ENCODE measurements at places on chromosomes 11 and 22. TPM values are rescaled to one million over a fixed set of nuclear protein-coding genes. Genes with fewer than 3 reads are reported as not detected.

TESMIN gene
- total RNA-seq = 6.4 TPM

TMEM86A gene
- 4.8 TPM for total RNA-seq

DNA sequence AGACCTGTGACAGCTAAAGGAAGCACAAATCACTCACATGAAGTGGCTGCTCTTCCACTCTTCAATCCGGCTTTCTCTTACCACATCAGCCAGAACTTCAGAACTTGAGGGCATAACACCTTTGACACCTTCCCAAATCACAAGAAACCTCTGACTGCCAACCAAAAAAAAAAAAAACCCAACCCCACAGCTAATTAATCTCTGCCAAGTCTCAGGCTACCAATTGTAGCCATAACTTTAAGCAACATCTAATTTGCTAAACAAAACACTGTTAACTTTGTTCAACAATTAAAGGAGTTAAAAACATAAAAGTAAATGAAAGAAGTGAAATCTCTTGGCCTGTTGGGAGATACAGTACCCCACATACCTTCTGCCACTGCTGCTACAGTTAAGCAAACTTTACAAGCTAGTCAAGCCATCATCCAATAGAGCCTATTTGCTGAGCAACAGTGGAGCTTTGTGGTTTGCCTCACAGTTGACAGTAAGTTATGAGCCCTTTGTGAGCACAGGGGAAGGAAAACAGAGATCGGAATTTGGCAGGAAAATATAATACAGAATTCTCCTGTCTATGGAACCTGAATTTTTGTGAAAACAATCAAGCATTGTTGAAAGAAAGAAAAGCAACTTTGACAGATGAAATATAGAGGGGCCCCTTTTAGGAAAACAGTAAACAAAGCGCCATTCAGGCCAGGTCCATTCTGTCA lies at the start of gene SOX6:
Gene SOX6 (minus strand): TSS at position 490 of the 704 bp plus-strand sequence. CDS start 15,298 bp downstream, outside the sequence.
- H3K4me1 ChIP-seq = no peaks in the 10 kb centered on the region
- H3K4me3 ChIP-seq = no peak within 1 kb of the TSS
- no peak within 1 kb of the TSS for H3K27ac ChIP-seq
- no peak for DNase-seq
- no peaks in the 10 kb centered on the region for H3K27me3 ChIP-seq

- no peaks in the 10 kb centered on the region for H3K36me3 ChIP-seq
- DNase-seq = no peak
- H3K27ac ChIP-seq = no peak overlapping the region
These were observed 34.1 kb upstream of the GLYATL1 start for GRCh38 chr11:58905011-58905720.

SLC25A18 gene
- not detected for total RNA-seq

DNA sequence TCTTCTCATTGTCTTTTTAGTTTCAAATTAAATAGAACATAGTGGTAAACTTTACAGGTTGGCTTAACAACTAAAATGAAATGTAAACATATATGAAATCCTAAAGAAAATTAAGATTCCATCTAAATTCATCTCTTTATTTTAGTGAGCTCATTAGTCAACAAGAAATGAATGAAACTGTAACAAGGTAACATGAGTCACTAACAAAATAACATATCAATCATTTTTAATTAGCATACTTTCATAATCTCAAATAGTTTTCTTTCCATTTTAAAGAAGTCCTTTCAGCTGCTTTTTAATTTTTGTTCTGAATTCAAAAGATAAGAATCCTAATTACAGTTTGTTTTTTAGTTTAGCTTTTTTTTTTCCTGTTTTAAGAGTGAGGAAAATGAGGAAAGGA lies 688.6 kb upstream of the TENM4 start:
- no peaks in the 10 kb centered on the region for H3K36me3 ChIP-seq
- H3K4me3 ChIP-seq = no peak overlapping the region
- H3K27me3 ChIP-seq = no peaks in the 10 kb centered on the region
- no peaks in the 10 kb centered on the region for H3K4me1 ChIP-seq
- DNase-seq = no peak
- H3K27ac ChIP-seq = no peak overlapping the region

- no peaks in the 10 kb centered on the region for H3K36me3 ChIP-seq
- peaks cover 6% of the 10 kb centered on the region for H3K27me3 ChIP-seq
- H3K4me3 ChIP-seq = no peak overlapping the region
- H3K27ac ChIP-seq = no peak overlapping the region
These were observed 113.0 kb downstream of the ME3 start for GRCh38 chr11:86559311-86559945.

DNA sequence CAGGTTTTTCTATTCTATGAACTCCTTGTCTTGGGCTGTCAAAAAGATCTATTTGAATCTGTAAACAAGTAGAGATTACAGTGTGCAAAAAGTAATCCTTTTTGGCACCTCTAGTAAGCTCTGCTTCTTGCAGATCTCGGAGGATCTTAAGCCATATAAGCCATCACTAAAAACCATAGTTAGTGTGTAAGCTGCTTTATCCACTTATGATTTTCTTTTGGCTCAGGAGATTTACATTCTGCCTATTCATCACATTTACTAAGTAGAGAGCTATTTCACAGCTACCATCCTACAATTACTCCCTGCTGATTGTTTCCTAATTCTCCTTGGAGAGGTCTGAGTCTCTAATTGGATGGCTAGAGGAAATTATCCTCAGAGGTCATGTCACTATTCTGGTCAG lies 385.7 kb downstream of the AASDHPPT start:
- H3K36me3 ChIP-seq = no peaks in the 10 kb centered on the region
- H3K27me3 ChIP-seq = no peaks in the 10 kb centered on the region

DNA sequence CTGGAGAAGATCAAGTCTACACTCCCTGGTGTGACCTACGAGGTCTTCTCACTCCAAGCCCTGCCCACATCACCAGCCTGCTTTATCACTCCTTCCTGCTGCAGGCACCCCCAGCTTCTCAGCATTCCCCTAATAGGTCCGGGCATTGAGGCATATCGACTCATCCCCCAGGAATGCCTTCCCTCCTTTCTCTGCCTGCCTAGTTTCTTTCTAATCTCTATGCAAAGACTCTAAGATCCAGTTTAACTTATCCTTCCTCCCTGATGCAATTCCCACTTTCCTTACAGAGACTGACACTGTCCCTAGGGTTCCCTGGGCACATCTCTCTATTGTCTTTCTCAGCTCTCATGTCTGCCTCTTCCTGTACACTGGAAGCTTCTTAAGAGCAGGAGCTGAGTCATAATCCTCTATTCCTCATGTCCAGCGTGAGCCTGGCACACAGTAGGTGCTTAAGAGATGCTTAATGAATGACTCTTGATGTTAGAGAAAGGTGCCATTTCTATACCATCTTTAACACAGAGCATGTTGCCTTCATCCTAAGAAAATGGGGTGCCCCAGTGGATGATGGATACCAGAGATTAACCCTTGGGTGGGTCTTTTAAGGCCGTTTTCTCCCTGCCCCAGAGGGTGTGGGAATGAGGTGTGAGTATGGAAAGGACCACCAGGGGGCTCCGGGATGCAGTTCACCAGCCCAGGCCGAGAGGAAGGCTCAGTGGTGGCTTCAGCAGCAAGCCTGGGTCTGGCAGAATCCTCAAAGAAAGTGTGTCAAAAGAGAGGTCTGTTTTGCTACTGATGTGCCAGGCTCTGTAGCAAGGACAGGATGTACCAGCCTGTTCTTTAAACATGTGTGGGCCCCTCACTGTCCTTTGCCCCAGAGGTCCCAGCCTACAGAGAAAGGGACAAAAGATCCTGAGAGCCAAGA lies 34.7 kb downstream of the PARVA start:
- H3K27ac ChIP-seq = no peak overlapping the region
- no peak for DNase-seq
- H3K36me3 ChIP-seq = no peaks in the 10 kb centered on the region
- no peaks in the 10 kb centered on the region for H3K4me1 ChIP-seq
- H3K27me3 ChIP-seq = peaks cover 2% of the 10 kb centered on the region

CYP2R1 gene
- 18.2 TPM for total RNA-seq
